ENCODE measurements at places on chromosomes 7 and 10.

DNA sequence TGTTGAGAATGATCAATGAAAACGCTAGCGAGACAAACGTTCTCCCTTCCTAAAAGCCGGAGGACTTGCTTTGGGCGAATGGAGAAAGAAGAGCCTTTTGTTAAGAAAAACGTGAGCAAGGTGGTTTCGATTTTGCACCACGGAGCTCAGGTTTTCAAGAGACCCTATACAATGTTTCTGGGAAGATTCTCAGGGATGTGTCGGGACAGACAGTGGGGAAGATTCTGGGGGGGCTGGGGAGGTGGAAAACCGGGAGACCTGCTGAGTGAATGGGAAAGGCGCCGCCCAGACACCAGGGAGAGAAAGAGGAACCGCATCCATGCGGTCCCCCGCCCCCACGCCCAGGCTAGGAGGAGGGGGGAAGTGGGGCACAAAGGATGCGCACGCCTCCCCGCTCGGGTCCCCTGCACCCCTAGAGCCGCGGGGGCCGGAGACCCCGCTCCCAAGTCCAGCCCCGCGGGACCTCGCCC lies 745 bp downstream of the YWHAG start:
- peak; percentile 65 for DNase-seq

DNA sequence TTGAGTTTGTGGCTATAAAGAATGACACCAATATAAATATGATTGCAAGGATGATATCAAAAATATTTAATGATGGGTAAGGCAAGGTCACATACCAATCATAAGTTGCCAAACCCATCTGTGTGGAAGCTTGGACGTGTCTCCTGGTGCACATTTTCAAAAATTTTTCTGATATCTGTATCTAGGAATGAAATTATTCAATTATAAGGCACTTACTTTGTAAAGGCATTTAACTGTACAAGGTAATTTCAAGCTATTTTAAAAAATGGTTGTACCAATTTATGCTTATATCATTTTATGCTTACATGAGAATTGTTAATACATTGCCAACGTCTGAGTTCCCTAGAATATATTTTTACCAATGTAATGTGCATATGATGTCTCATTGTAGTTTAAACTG lies 306.4 kb upstream of the CACNA2D1 start:
- DNase-seq: no peak

DNA sequence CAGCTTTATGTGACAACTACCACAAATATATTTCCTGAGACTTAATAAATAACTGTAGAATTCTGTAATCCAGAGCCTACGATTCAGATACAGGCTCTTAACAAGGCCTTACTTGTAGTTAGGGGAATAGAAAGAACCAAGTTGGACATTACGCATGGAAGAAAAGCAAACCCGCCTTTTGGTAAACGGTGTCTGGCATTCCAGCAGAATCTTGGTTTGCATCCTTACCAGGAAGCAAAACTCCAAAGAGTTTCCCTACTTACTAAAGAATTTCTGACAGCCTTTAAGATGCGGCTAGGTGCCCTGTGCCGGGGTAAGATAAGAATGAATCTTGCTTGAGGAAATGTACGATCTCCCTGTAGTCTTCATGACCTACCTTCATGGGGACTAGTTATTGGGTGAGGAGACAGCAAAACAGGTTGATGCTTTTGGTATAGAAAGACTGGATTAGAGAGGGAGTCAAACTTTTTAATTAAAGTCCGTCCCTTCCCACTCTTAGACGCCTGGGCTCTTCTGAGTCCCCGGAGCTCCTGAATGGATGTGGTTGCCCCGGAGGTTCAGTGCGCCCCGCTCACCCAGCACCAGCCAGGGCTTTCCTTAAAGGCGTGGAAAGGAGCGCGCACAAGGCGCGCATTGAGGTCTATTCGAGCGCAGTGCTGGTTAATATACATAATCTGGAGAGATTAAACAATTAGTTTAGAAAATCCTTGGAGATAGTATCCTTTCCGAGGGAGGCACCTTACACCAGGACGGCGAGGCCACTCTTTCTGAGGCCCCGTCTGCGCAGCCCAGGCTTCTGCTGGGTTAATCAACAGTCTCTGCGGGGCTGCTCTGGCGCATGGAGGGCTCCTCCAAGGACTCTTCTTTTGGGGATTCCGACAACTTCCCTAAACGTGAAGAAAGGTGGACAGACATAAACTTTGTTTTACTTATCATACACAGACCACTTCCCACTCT lies 11.5 kb downstream of the PTF1A start:
- no peak for DNase-seq

DNA sequence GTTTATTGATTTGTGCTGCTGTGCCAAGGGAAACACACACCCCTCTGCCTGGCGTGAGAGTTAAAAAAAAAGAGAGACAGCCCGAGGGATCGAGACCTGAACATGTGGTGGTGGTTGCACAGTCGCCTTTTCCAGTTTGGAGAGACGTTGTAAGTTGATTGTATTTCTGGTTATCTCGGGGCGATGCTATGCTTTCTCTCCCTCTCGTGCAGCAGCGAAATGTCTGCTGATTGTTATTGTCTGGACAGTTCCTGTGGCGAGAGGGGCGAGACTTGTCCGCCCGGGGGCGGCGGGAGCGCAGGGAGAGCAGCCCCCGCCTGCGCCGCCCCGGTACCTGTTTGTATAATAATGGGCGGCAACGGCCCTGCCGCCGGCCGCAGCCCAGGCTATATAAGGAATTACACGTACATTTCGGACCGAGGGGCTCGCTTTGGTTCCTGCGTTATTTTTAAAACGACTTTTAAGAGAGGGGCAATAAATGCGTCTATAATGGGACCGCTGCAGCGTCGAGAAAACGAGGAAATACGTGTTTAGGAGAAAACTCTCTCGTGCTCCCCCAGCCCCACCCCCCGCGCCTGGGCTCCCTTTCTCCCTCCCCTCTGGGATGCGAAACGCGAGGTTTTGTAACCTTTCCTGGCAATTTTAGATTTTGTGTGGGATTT lies 1.7 kb downstream of the ZEB1 start:
- DNase-seq: peak; percentile 64

- no peak for DNase-seq
These were observed 105.7 kb downstream of the GRB10 start for GRCh38 chr7:50676740-50677637.

DNA sequence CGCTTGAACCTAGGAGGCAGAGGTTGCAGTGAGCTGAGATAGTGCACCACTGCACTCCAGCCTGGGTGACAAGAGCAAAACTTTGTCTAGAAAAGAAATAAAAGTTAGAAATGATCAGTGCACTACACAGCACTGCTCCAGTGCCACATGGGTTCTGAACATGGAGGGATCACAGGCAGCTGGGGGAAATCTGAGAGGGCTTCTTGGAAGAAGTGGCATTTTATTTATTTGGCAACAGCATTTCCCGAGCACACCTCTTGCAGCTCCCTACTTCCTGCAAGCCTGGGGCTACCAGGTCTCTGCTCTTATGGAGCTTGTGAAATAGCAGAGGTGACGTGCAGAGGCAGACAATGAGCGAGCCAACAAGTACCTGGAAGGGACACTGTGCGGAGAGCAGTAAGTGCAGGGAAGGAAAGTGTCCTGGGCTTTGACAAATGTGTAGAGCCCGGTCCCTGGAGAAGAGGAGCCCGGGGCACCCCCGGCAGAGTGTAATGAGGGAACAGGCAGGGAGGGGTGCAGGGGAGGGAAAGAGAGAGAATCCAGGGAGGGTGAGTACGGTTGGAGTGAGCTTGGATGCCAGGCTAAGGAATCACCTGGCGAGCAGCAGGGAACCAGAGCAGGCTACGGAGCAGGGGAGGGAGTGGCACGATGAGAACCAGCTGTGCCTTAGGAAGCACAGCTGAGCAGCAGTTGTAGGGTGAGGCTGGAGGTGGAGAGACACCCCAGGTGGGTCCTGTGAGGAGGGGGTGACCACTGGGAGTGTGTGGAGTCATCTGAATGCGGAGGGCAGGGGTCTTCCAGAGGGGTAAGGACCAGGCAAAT lies 104.6 kb upstream of the CTBP2 start:
- DNase-seq: no peak

DNA sequence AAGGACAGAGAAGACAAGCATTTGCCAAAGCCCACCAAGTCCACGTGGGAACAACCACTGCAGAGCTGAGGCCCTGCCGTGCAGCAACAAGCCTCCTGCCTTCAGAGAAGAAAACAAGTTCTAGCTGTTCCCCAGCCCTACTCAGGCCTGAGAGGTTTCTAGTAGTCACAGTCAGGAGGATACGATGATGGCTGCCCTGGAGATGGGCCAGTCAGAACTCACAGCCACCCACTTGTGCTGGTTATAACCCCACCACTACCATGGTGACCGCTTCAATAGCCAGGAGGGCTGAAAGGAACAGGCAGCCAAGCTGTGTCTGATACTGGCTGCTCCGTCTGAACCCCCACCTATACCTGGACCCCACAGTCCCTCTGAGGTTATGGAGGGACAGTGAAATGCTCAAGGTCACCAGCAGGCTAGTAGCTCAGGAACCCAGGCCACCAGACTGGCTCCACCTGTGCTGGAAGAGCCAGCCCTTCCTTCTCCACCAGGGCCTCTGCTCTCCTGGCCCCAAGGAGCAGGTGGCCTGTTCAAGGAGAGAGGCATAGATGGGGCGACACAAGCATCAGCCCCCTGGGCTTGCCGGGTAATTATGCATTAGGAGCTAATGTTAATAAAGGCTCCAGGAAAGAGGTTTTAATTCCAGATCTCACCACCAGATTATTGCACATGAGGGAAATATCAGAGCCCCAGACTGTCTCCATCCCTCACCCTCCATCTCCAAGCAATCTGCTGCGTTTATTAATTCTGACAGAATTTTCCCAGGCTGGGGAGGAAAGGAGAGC lies 125.8 kb upstream of the PCBD1 start:
- no peak for DNase-seq

DNA sequence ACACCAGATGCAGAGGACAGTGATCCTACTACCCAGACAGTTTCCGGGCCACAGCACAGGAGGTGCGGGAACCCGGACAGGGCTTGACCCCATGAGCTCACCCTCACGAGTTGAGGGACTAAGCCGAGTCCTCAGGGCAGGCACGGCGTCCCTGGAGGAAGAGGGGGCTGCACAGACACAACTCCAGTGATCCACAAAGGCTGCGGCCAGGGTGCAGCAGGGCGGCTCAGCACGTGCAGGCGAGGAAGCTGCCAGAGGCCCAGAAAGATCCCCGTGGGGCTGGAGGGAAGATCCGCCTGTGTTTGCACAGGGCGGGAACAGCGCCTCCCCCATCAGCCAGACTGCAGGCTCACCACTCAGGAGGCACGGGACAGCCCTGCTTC lies 45.9 kb upstream of the TMEM72 start:
- no peak for DNase-seq

- DNase-seq: no peak
These were observed 44.7 kb upstream of the PDGFA start for GRCh38 chr7:564176-564865.

GRCh38 chr7:9082203-9082602 lies 648.8 kb downstream of the NXPH1 start:
- no peak for DNase-seq

- no peak for DNase-seq
These were observed 551.8 kb downstream of the SORCS3 start for GRCh38 chr10:105192861-105193260.

GRCh38 chr10:80421050-80421706 lies 12.8 kb downstream of the PRXL2A start:
- no peak for DNase-seq

- peak; percentile 18 for DNase-seq
These were observed 250.9 kb upstream of the TMEM72 start for GRCh38 chr10:44660271-44660670.

- peak; percentile 39 for DNase-seq
These were observed 114.5 kb upstream of the INHBA start for GRCh38 chr7:41817386-41817785.

DNA sequence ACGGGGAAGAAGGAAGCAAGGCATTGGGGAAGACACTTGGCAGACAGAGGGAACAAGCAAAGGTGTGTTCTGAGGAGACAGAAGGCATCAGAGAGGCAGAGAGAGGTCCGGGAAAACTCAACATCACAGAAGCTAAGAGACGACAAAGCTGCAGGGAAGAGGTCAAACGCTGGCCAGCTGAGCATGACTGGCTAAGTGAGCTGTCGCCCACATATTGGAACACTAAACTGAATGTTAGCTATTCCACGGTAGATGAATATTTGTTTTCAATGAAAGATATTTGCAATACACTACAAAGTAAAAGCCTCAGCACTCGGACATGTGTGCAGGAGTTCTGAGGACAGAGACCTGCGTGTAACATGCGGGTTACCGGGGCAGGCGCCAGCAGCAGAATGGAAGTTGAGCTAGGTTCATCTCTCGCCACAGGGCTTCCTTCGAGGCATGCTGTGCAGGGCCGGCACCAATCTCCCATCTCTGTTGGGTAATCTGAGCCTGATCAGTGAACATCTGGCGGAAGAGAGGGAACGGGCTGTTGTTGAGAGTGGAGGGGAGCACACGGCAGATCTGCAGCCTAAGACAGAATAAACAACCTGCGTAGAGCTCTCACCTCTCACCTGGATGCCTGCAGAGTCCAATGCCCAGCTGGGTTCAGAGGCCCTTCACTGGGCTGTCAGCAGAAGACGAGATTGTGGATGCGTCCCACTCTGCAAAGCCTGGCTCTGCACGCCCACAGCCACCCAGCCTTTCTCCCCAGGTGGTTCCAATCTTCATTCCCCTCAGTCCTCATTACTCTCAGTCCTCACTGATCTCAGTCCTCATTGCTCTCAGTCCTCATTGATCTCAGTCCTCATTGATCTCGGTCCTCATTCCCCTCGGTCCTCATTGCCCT lies 35.9 kb downstream of the INSIG1 start:
- peak; percentile 42 for DNase-seq
